ENCODE measurements at places on chromosomes 1 and 21.

DNA sequence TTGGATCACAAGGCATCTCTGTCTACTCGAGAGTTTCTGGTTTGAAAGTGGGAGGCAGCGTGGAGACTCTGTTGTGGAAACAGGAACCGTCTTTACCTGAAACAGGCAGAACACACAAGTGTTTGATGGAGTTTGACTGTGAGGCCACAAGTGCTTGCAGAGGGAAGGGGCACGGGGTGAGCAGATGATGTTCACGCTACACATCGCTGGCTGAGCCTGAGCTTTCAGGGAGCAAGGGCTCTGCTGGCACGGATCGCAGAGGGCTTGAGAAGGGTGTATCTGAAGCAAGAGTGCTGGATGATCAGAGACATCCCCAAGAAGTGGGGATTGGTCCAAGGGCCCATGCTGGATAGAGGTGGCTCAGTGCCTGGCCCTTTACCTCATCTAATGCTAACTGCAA, 59.3 kb downstream of the IGSF21 start:
- no peak for DNase-seq

DNA sequence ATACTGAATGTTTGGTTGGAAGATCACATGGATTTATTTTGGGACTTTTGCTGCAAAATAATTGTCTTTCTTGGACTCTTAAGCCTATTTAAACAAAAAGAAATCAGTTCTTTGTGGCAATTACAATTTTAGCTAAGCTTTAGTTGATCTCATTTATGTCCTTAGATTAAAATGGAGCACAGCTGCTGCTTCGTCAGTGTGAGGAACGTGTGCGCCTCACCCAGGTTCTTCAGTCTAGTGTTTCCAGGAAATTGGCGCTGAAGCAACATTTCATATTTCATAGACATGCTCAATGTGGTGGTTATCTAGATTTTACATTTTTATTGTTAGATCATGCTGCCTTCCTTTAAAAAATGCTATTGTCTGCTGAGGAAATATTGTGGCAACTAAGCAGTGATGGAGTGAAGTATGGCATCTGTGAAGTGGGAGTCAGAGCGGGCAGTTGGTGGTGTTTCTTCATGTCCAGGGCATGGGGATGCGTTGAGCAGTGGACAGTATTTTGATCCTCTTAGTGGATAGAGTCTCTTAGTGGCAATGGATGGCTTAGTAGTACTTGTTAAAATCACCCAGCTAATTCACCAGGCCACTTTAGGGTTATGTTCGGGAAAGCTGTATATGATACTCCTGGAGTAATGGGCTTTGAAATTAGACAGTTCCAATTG, 5.6 kb downstream of the DDI2 start:
- DNase-seq: no peak

DNA sequence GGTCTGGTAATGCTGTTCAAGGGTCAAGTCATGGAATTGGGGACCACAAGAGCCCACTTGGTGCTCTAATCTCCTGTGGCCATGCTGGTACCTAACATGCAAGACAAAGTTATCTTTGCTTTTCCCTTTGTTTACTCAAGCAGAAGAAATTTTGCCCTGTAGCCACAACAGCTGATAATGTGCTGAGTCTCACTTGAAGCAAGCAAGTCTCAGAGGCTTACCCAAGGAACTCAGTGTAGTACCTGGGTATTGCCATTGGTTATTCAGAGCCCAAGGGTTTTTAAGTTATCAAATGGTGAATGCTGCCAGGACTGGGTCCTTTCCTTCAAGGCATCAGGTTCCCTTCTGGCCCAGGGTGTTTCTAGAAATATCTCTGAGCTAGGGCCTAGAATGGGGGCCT, 198.9 kb upstream of the RNPC3 start:
- DNase-seq: no peak

- DNase-seq: no peak
Measured at GRCh38 chr1:178796013-178796412, 71.0 kb downstream of the RALGPS2 start.

DNA sequence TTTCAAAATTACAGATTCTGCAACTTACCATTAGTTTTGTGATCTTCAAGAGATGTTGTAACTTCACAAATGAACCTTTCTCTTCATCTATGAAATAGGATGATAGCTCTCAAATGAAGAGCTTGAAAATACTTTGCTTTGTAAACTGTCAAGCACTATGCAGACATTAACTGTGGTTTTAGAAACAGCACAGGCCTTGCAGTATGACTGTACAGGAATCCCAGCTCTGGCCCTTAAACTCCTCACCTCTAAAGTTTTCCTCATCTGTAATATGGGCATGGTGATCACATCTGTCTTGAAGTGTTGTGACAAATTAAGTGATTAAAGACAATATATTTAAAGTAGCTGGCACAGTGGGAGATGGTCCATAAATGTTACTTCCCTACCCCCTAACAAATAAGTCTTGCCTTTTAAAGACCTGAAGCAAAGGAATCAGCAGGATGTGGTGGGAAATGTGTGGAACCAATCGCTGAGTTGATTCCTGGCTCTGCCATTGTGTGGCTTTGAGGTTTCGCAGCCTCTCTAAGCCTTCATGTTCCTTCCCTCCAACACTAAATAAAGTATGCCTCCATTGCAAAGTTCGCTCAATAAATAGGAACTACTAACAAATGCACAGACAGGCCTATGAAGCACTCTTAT, 5.5 kb upstream of the PTP4A2 start:
- no peak for DNase-seq

DNA sequence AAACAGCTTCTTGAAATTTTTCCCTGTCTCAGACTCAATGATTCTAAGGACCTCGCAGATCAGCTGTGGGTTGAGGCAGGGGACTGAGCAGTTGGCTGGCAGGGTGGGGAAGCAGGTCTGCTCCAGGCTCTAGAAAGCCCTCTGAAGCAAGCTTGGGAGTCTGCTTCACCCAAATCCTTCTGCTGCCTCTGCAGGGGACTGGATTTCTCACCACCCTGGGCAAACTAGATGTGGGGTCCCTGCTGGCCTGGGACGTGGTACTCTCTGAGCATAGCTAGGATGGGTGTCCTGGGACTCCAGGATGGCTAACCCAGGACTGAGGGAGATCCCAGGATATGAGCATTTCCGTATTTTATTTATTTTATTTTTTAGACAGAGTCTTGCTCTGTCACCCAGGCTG, 89.3 kb downstream of the LAMC2 start:
- no peak for DNase-seq

DNA sequence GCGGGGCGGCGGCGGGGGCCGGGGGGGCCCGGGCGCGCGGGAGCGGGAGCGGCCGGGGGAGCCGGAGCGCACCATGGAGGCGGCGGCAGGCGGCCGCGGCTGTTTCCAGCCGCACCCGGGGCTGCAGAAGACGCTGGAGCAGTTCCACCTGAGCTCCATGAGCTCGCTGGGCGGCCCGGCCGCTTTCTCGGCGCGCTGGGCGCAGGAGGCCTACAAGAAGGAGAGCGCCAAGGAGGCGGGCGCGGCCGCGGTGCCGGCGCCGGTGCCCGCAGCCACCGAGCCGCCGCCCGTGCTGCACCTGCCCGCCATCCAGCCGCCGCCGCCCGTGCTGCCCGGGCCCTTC, 546 bp downstream of the SKI start:
- DNase-seq: no peak

- no peak for DNase-seq
Measured at GRCh38 chr1:169574336-169574735, 11.9 kb downstream of the F5 start.

GRCh38 chr21:14913638-14914037, 151.2 kb downstream of the NRIP1 start:
- no peak for DNase-seq

DNA sequence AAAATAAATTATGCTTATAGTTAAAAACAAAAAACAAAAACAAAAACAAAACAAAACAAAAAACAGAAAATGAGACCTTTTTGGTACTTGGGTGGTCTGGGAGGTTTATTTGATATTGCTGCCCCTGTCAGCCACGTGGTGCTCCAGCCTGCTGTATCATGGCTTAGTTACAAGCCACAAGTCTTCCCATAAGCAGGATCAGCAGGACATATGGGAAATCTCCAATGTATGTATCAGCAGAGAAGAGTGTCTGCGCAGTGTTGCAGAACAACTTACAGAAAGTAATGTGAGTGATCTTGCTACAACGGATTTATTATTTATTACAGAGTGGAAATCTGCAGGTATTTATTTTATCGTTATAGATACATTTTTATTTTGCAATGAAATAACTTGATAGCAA, 423.0 kb upstream of the TMPRSS15 start:
- no peak for DNase-seq

- DNase-seq: no peak
Measured at GRCh38 chr1:32447469-32448185, 17.2 kb upstream of the ZBTB8B start.

GRCh38 chr1:166933633-166934032, 41.7 kb downstream of the ILDR2 start:
- DNase-seq: no peak

DNA sequence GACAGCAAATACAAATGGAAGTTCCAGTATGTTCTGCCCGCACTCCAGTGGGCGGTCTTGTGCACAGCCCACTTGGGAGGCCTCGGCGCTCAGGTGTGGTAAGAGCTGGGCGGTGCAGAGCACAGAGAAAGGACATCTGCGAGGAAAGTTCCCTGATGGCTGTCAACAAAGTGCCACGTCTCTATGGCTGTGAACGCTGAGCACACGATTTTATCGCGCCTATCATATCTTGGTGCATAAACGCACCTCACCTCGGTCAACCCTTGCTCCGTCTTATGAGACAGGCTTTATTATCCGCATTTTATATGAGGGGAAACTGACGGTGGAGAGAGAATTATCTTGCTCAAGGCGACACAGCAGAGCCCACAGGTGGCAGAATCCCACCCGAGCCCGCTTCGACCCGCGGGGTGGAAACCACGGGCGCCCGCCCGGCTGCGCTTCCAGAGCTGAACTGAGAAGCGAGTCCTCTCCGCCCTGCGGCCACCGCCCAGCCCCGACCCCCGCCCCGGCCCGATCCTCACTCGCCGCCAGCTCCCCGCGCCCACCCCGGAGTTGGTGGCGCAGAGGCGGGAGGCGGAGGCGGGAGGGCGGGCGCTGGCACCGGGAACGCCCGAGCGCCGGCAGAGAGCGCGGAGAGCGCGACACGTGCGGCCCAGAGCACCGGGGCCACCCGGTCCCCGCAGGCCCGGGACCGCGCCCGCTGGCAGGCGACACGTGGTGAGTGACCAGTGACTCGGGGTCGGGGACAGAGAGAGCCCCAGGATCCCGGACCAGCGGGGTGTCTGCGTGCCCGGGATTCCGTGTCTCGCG, at the start of gene IL12RB2:
IL12RB2 (plus strand) TSS at position 623 of the 810 bp plus-strand sequence. CDS start 12,496 bp downstream, outside the sequence.
- peak; percentile 3 for DNase-seq

- DNase-seq: no peak
Measured at GRCh38 chr1:28756846-28757245, 20.1 kb downstream of the YTHDF2 start.

DNA sequence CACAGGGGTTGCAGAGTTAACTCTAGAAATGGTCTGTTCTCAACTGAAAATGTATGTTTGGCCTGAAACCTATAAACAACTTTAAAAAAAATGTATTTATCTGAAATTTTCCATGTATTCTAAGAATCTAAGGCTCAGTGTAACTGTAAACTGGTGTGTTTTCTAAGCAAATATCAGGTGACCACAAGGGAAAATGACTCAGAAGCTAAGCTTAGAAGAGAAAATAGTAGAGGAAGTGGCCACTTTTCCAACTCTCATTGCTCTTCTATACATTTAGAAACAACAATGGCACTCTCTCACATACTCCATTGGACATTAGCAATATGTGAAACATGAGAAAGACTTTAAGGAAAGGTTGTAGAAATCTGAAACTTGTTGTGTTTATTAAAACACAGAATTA, 7.5 kb downstream of the TNFSF18 start:
- DNase-seq: no peak

DNA sequence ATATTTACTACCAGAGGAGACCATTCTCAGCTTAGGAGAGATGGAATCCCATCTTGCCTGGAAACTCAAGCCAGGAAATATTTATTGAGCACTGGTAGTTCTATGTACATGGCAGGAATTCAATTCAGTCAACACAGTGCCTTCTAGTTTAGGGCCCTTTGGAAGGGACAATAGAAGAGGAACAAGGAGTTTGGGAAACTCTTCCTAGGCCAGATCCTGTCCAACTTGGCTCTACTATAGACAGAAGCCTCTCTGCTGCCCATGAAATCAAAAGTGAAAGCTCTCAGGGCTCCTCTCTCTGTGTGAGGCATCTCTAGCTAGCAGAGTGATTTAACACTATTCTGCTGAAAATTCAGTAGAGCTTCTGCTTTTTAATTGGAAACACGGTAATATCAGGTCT, 244.6 kb upstream of the MAP1LC3C start:
- DNase-seq: no peak

GRCh38 chr1:225448146-225448805, 20.4 kb upstream of the LBR start:
- DNase-seq: no peak

GRCh38 chr1:51840743-51841461, 37.6 kb downstream of the NRDC start:
- no peak for DNase-seq

DNA sequence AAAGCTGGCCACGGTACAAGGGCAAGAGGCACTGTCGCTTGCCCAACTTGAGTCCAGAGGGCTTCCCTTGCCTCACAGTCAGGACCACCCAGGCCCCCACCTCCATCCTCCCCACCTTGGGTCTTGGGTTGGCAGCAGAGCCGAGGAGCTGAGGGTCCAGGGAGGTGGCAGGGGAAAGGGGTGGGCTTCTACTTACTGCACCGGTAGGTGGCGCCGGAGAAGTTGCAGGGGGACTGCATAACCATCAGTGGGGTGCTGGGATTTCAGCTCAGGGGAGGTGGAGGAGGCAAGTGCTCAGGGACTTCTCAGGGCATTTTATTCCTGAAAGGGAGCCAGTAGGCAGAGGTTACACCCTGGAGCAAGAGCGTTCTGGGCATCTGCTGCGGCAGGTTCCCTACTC, 44.0 kb downstream of the TRIM62 start:
- DNase-seq: no peak

GRCh38 chr1:246534114-246534513, 27.0 kb upstream of the SMYD3 start:
- DNase-seq: no peak

DNA sequence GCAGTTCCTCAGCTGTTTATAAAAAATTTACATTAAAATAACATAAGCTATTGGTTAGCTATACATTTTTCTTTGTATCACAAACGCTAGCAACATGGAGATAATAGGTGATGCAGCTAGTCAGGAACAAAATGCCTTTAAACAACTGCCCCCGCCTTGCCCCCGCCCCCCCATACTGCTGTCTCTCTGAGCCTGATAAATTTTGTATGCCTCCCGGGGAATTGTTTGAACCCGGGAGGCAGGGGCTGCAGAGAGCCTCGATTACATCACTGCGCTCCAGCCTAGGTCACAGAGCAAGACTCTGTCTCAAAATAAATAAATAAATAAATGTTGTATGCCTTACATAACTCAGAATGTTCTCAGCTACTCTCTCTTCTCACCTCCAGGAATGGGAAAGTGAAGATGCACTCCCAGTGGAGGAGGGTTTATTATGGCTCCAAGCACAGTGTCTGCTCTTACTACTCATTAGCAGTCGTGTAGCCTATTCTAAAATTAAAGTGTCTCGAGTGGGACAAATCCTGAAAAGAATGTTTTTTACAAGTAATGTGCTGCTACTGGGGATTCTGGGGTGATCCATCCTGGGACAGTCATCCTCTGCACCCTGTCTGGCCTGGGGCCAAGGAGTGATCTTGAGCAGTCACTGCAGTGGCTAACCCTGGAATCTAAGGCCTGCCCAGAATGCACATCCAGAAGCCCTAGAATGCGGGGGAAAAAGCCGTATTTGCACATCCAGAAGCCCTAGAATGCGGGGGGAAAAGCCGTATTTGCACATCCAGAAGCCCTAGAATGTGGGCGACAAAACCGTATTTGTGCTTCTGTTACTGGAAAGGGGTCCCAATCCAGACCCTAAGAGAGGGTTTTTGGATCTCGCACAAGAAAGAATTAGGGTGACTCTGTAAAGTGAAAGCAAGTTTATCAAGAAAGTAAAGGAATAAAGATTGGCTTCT, 39.4 kb upstream of the ZNF496 start:
- DNase-seq: no peak

- no peak for DNase-seq
Measured at GRCh38 chr1:177921590-177921989, 48.3 kb downstream of the SEC16B start.

All from NCI-H1105 (cell line).